Muscle of arm (tissue), 14 donors: ENCODE measurements at places on chromosomes 2 and 18. TPM values are rescaled to one million over a fixed set of nuclear protein-coding genes. Genes with fewer than 3 reads are reported as not detected.

INHBB gene
- 0.96 TPM for polyA plus RNA-seq

DNA sequence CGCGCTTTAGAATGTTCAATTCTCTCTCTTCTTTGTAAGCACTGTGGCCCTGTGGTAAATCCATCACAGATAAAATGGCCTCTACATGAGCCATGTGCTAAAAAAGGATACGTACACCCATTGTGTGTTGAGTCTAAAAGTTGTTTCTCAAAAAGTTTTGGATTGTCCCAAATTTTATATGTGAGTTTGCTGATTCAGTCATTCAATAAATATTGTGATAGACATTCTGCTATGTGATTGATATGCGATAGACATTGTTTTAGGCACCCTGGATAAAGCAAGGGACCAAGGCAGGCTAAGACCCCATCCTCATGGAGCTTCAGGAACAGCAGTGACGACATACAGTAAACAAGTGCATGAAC is 53.5 kb downstream of the E2F6 start:
- DNase-seq = no peak

KCNS3 gene
- 10.3 TPM for polyA plus RNA-seq

TWIST2 gene
- not detected for polyA plus RNA-seq

PTH2R gene
- not detected for polyA plus RNA-seq

- no peak for DNase-seq
Measured at GRCh38 chr18:61753373-61753772, 139.4 kb downstream of the RNF152 start.

GRCh38 chr2:7119132-7119835 is 202.1 kb downstream of the RNF144A start:
- peak; percentile 74 for DNase-seq

DNA sequence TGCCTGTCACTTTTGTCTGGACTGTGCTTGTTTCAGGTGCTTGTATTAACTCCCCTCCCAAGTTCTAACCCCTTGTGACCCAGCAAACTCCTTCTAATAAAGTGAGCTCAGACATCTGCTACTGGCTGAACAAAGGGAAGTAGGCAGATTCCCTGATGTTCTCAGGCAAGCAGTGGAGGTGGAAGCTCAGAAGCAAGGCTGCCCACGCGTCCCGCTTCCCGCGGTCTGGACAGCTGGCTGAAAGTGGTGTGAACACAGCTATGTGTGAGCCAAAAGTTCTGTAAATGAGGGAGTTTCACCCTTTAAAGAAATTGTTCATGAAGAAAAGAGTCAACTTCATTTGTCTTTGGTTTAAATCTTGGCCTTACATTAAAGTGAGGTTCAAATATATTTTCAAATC is 40.0 kb downstream of the NAPG start:
- no peak for DNase-seq

SH2D6 gene
- polyA plus RNA-seq = 0.40 TPM

GRCh38 chr18:75204269-75204731 is 4.6 kb downstream of the PTGR3 start:
- peak; percentile 52 for DNase-seq

GRCh38 chr2:72425996-72426395 is 278.3 kb upstream of the CYP26B1 start:
- no peak for DNase-seq

AMER3 gene
- polyA plus RNA-seq = 0.04 TPM

C2orf80 gene
- not detected for polyA plus RNA-seq

- DNase-seq = no peak
Measured at GRCh38 chr2:68663371-68664156, 20.2 kb downstream of the PROKR1 start.

SERPINB3 gene
- polyA plus RNA-seq = 1.0 TPM

GRCh38 chr2:168220965-168221819 is 26.2 kb downstream of the STK39 start:
- no peak for DNase-seq

DNA sequence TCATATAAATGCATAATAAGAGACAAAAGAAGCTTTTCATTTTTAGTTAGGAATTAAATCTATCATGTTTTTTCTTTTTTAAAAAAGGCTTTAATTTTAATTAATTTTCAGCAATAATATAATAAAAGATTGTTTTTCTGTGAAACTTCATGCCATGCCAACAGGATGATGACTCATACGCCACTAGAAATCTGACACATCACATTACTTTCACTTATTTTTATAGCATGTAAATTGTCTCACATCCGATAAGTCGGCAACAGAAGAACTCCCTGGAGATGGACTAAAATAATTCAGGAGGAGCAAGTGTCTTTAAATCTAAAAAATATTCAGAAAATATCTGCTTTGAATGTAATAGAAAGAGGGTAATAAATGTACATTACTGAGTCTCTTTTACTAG is 1024.2 kb upstream of the ACVR2A start:
- no peak for DNase-seq

- DNase-seq = peak; percentile 63
Measured at GRCh38 chr2:9739531-9739964, 103.7 kb upstream of the TAF1B start.

CTDP1 gene
- polyA plus RNA-seq = 10.4 TPM

CCDC85A gene
- 2.6 TPM for polyA plus RNA-seq

DNA sequence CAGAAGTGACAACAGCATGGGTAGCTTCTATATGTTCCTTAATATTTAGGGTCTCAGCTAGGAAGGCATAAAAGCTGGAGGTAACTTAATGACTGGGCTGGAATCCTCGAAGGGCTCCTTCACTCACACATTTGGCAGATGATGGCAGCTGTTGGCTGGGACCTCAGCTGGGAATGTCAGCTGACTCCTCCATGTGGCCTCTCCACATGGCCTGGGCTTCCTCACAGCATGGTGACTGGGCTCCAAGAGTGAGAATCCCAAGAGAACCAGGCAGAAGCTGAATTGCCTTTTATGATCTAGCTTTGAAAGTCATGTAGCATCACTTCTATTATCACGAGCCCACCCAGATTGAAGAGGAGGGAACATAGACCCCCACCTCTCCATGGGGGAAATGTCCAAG is 54.9 kb downstream of the TET3 start:
- DNase-seq = no peak

- no peak for DNase-seq
Measured at GRCh38 chr2:98894331-98895000, 41.6 kb downstream of the CRACDL start.

GRCh38 chr2:48792030-48792429 is 36.5 kb upstream of the LHCGR start:
- no peak for DNase-seq

TMEM198 gene
- polyA plus RNA-seq = 4.8 TPM
